Dorsolateral prefrontal cortex (tissue), 122 donors: ENCODE measurements at places on chromosomes 2 and 18. TPM values are rescaled to one million over a fixed set of nuclear protein-coding genes. Genes with fewer than 3 reads are reported as not detected.

GRCh38 chr18:8088626-8089025, 520.6 kb upstream of the RAB12 start:
- DNase-seq = no peak

DNA sequence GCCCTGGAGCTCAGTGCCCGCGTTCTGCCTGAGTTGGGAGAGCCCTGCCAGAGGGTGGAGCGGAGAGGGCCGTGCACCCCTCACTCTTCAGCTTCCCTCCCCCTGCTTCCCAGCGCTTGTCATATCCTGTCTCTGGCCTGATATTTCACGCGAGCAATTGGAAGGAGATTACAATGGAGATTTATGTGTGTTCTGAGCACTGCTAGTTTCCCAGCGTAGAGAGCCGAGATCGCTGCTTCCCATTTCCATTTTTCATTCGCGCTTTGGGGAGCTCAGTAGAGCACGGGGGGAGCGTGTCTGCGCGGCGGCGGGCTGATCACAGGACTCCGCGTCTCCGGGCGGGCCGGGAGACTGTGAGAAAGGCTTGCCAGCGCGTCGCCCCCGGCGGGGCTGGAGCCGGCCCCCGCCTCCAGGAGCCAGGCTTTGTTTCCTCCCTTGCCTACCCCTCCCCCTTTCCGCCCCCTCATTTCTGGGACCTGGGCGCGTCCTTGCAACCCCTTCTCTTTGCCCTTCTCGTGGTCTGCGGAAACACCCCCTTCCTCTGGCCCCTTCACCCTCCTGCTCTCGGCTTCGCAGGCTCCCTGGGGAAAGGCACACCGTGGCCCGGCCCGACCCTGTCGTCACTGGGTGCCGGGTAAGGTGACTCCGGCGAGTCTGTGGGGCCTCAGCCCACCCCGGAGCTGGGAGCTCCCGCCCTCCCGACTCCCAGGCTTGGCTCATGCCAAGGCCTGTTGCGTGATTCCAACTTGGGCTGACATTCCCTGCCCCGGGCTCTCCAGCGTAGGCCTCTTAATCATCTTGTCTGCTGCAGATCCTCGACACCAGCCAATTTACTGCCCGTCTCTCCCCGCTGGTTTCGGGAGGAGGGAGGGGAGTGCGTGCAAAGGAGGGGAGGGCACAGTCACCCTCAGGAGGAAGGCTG, 5.8 kb downstream of the DLX2 start:
- no peak for DNase-seq

- DNase-seq = no peak
Measured at GRCh38 chr18:74303936-74304335, 11.7 kb upstream of the C18orf63 start.

GRCh38 chr2:9811216-9811615, 32.1 kb upstream of the TAF1B start:
- no peak for DNase-seq

GRCh38 chr2:236393101-236393500, 128.9 kb upstream of the ASB18 start:
- no peak for DNase-seq

GRCh38 chr2:144081272-144081671, 438.6 kb downstream of the ZEB2 start:
- DNase-seq = no peak

DNA sequence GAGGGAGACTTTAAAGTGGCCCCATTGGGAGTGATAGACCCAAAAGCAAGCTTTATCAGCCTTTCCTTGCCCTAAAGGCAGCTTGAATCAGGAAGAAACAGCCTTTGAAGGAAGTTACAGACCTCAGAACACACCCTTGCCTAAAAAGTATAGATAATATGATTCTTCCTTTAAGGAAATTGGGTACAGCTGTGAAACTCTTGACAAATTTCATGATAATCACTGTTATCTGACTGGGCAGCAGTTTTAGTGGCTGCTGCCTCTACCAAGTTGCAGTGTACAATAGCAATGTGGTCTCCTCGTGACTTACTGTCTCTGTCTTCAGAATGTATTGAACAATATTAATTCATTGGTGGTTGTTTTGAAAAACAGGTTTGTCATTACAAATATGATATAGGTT, 16.7 kb downstream of the HOXD1 start:
- no peak for DNase-seq

DNA sequence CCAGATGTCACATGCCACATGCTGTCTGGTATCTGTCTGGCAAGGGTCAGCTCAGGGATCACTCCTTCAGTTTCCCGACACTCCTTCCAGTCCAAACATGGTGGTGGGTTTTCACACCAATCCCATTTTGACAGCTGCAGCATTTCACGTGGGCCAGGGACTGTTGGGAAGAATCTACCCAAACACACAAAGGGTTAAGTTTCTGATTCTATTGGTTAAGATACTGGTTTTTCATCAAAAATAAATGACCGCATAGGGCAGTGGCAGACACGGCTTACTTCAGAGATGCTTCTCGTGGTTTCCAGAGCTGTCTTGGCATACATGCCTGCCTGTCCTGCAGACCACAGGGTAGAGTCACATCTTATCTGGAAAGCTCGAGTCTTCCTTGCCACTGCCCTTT, 79.7 kb downstream of the PSMG2 start:
- DNase-seq = no peak

- DNase-seq = no peak
Measured at GRCh38 chr2:37892436-37893114, 32.5 kb upstream of the RMDN2 start.

DNA sequence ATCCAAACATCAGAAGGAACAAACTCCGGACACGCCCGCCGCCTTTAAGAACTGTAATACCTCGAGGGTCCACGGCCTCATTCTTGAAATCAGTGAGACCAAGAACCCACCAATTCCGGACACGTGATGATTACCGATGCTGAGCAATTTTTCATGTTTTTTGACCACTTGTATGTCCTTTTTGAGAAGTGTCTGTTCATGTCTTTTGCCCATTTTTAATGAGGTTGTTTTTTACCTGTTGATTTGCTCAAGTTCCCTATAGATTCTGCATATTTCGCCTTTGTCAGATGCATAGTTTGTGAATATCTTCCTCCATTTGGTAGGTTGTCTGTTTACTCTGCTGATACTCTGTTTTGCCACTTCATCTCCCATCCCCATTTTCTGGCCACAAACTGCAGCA, 150.4 kb downstream of the IRS1 start:
- DNase-seq = no peak

- DNase-seq = no peak
Measured at GRCh38 chr18:57523171-57523956, 63.1 kb downstream of the FECH start.

DNA sequence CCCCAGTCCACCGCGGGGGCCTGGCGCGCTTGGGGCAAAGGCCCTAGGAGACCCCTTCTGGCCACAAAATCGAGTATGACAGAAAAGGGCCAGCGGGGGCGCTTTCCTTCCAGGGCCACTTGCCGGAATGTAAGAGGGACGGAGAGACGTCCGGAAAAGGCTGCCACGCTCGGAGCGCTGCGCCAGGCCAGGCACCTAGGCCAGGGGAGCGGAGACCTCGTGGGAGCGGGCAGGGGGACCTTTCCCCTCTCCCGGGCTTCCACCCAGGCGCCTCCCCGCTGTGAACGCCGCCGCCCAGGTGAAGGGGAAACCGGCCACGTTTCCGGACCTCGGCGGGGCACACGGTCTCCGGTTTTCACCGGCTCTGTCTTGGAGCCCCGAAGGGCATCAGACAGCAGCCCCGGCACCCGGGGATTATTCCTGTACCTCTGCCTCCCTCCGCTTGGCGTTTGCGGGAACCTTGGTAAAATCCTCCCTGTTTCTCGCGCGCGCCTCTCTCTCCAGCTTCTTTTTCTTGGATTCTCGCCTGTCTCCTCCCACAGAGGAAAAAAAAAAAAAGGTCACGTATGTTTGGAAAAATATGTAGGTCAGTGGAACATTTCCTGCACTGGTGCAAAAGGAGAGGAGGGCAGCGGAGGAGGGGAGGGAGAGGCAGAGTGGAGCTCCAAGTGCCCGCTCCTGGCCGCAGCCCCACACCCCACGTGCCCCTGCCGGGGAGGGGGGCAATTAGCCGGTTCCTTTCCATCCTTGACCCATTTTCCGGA, 1.2 kb upstream of the NPAS2 start:
- no peak for DNase-seq

DNA sequence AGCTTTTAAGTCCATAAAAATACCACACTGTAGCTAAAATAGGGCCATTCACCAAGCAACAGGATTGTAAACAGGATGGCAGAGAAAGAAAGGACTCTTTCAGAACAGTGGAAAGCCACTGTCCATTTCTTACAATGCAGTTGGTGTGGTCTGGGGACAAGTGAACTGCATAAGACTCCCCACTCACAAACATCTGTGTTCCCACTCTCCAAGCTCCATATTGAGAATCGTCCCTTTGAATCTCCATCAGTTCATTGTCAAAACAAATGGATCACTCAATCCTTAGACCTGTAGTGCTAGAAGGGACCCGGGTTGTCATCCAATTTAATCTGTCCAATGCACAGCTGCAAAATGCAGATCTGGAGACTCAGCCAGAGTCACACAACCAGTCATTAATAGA, 347.4 kb upstream of the KLHL29 start:
- DNase-seq = no peak

DNA sequence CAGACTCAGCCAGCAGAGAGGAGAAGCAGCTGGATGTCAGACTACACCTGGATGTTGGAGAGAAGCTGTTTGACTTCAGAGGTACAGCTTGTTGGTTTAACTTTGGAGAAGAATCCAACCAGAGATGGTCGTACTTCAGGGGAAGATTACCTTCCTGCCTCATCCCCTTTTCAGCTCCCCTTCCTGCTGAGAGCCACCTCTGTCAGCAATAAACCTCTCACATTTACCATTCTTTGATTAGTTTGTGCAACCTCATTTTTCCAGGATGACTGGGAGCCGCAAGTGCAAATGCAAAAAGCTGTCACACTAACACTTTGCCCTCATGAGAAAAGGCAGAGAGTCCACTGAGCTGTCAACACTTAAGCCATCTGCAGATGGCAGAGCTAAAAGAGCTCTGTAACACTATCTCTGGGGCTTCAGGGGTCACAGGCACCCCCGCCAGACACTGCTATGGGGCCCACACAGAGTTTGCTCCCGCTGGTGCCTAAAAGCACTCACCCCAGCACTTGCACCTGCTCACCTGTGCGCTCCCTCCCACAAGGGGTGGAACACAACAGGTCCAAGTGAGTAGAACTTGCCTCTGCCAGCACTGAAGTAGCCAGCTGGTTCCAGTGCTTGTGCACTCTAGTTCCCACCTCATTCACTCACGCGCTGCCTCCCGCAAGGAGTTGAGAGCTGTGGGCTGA, 391.7 kb downstream of the METTL4 start:
- no peak for DNase-seq

DNA sequence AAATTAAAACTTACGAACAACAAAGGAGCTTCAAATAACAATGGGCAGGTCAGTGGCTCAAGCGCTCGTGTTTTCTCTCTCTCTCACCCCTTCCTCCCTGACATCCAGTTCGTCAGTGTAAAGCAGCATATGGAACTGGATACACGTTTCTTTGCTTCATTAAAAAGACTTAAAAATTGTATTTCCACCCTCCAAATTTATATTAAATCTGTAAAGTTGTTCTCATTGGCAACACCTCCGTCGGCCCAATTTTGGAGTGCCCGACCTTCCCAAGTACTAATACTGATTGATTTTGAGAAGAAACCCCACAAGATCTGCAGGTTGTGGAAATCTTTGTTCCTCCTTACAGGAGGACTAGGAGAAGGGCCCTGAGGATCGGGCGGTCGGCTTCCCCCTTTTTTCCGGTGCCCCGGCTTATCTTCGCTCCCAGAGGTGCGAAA, 2.2 kb downstream of the TBR1 start:
- no peak for DNase-seq

DNA sequence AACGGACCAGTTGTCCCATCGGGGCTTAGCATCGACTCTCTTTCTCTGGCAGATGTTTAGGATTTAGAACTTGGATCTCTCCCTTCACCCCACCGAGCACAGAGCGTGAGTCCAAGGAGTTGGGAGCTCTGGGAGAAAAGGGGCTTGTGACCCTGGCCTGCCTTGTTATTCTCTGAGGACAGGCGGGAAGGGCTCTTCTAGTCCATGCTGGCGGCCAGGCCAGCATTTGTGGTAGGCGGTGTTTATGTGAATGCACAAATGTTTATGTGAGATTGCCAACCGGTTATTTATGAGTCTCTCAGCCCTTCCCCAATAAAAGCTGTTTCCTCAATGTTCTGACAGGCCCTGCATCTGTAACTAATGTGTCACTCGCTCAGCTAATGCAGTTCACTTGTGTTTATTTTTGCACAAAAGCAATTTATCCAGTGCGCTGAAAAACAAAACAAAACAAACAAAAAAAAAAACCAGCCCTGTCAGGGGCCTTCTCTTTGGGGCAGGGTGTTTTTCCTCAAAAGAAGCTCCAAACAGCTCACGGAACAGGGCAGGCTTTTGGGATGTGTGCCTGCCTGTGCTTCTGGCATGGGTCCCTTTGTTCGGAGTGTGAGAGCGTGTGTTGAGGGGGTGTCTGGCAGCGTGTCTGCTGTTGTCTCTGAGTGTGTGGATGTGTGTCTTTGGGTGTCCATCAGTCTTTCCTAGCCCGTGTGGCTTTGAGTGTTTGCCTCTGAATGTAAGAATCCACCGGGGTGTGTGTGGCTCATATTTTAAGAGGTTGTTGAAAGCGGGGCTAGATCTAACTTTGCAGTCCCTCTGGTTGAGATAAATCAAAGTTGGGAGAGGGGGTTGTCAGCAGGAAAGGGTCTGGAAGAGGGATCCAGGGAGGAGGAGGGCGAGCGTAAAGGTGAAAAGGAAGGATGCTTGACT, 52.8 kb upstream of the HAAO start:
- peak; percentile 12 for DNase-seq

GRCh38 chr18:61883547-61883946, 9.3 kb downstream of the RNF152 start:
- no peak for DNase-seq

GRCh38 chr2:183511154-183511553, 386.9 kb downstream of the NUP35 start:
- DNase-seq = no peak

- no peak for DNase-seq
Measured at GRCh38 chr2:235146871-235147565, 195.2 kb downstream of the SH3BP4 start.

- peak; percentile 63 for DNase-seq
Measured at GRCh38 chr2:9630117-9630735, 571 bp downstream of the YWHAQ start.

DNA sequence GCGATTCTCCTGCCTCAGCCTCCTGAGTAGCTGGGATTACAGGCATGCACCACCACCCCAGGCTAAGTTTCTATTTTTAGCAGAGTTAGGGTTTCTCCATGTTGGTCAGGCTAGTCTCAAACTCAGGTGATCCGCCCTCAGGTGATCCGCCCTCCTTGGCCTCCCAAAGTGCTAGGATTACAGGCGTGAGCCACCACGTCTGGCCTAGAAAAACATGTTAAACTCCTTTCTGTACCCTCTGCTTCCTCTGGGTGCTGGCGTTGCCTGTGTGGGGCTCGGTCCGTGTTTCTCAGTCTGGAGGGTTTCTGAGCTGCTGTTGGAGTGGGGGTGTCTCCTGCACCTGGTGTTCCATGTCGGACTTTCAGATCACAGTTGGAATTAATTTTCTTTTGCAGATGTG, 17.9 kb downstream of the LDLRAD4 start:
- DNase-seq = no peak

GRCh38 chr2:128641421-128642080, 322.9 kb upstream of the HS6ST1 start:
- peak; percentile 15 for DNase-seq

Gene TUBB8B
- total RNA-seq = 0.75 TPM

Gene PUS10
- 5.1 TPM for total RNA-seq

Gene MBD5
- 83.5 TPM for total RNA-seq

Gene CBLN2
- 44.9 TPM for total RNA-seq

Gene RAB27B
- total RNA-seq = 27.5 TPM

Gene L3MBTL4
- total RNA-seq = 34.2 TPM

Gene RNF125
- total RNA-seq = 2.1 TPM

Gene RAB31
- 67.5 TPM for total RNA-seq

Gene ESPNL
- total RNA-seq = not detected
